Trophoblast cell (in vitro differentiated cells and primary cell): ENCODE measurements at places on chromosomes 16 and 17.
A peak's percentile ranks its signal among the peaks of the same experiment; 100 is the strongest.

GRCh38 chr16:24552705-24553246 is 13.4 kb downstream of the RBBP6 start:
- no peak for DNase-seq

GRCh38 chr17:63250830-63251229 is 195.3 kb downstream of the CYB561 start:
- no peak for DNase-seq

- peak; percentile 40 for DNase-seq
Observed at GRCh38 chr17:60421273-60422161, 772 bp upstream of the CHCT1 start.

- no peak for DNase-seq
Observed at GRCh38 chr17:8223356-8224126, 13.2 kb upstream of the AURKB start.

- DNase-seq, result no peak
Observed at GRCh38 chr17:20022701-20023100, 13.5 kb downstream of the SPECC1 start.

DNA sequence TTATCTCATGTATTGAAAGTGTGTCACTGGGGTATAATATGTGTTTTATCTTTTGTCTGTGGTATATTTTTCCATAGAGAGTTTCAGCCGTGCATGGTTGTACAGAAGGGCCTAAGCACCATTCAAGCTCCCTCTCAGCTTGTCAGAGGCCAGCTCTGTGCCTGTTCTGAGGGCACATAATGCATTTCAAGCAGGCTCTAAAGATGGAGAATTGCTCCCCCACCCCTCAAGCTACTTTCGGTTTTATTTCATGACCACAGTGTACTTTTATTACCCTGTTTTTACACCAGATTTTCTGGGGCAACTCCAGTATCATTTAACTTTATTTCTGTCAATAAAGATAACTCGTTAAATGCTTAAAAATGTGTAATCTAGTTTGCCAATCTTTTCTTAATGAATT is 131.7 kb downstream of the SHISA6 start:
- no peak for DNase-seq

- no peak for DNase-seq
Observed at GRCh38 chr16:35585411-35585810, 2126.0 kb downstream of the TP53TG3F start.

DNA sequence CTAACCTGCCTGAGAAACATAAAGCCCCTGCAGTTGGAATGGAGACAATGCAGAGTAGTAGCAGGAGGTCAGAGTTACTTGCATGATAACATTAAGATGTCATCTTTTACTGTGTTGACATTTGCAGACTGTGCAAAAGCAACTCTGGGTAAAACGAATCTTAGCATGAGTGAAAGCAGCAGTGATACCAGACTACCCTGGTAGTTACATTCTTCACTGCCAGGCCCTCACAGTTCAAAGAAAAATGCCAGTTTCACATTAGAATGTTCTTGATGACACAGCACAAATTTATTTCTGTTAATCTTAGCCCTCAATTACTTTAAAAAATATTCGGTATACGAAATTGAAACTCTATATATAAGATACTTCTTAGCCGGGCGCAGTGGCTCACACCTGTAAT is 12.2 kb downstream of the MPHOSPH6 start:
- no peak for DNase-seq

GRCh38 chr17:15350777-15351477 is 9.5 kb upstream of the TEKT3 start:
- DNase-seq, result no peak

GRCh38 chr16:9254863-9255262 is 163.4 kb downstream of the HAPSTR1 start:
- no peak for DNase-seq

DNA sequence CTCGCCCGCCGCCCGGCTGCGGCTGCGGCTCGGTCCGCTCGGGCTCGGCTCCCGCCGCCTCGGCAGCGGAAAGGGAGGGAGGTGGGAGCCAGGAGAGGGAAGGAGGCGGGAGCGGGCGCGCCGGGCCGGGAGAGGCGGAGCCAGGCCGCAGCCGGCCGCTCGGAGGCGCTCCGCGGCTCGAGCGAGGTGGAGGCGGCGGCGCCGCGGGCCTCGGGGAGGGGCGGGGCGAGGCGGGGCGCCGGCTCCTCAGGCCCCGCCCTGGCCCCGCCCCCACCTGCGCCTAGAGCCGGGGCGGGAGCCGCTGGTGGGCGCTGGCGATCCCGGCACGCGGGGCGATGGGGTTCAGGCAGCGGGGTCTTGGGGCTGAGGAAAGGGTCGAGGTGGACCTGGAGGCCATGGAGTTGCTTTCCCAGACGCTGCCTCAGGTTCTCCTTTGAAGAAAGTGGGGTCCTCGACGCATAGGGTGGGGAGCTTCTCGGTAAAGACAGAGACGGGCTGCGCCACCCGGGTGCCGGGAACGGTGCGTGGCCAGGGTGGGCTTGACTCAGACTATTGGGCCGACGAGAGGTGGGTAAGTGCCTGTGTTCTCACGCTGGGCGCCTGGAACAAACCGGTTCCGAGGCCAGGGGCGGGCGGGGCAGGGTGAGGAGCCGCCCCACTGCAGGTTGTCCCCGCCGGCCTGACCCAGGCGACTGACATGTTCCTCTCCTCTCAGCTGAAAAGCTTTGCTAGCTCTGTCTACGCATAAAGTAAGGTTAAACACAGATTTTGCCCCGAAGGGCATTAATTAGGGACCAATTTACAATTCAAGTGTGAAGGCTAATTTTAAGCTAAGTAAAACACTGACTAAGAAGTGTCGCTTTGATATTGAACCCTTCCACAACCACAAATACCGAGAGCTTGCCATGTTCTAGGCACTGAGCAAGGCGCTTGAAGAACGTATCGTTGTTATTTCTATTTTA is at the start of gene CMTM4:
Gene CMTM4 (minus strand): TSS at position 75 of the 962 bp plus-strand sequence. CDS start 218 bp downstream, outside the sequence.
- peak; percentile 80 for DNase-seq

DNA sequence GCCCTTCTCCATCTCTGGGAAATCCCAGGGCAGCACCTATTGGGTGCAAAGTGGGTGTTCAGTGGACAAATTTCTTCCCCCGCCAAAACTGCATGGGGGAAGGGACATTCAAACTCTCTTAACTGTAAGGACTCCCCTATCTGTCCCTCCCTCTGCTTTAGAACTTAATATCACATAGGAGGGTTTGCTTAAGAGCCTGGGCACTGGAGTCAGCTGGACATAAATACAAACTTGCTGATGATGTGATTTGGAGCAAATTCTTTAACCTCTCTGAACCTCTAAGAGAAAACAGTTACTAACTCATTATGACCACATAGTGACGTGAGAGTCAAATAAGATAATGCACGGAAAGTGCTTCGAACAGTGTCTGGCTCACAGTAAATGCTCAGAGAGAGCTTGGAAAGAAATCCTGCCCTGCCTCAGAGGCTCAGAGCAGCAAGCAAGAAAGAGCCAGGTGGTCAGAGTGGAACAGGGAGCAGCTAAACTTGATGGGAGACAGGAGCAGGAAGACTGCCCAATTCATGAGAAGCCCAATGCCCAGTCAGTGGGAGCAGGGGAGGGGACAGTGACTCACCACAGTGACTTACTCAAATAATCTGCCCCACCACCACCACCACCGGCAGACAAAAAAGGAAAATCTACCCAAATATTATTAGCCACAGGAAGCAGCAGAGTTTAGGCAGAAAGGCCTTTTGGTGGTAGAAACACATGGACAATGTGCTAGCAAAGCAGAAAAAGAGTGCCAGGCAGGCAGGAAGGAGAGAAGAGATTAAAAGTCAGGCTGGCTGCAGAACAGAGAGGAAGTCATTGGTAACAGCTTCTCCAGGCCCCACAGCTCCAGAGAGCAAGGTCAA is 23.9 kb upstream of the CCL1 start:
- no peak for DNase-seq

GRCh38 chr16:10538583-10538982 is 41.8 kb downstream of the EMP2 start:
- no peak for DNase-seq

- DNase-seq, result no peak
Observed at GRCh38 chr16:49631187-49632041, 224.5 kb downstream of the ZNF423 start.

GRCh38 chr17:77772899-77773358 is 185.6 kb upstream of the TNRC6C start:
- DNase-seq, result peak; percentile 14

DNA sequence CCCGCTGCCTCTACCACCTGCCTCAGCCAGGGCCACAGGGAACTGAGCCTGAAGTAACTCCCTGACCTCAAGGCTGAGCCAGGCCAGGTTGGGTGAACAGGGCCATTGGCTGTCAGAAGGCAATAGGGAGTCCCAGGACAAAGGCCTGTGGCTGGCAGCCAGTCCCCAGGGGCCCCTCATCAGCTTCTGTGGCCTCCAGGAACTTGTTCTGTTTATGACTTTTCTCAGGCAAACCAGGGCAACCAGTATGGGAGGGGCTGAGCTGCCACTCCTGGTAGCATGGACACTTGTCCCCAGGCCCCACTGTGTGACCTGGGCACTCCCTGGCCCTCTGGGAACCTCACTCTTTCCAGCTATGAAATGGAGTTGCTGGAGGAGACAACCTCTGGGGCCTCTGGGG is 40.1 kb downstream of the CPNE2 start:
- DNase-seq, result no peak

GRCh38 chr17:44887971-44888954 is 11.0 kb downstream of the EFTUD2 start:
- DNase-seq, result no peak

- no peak for DNase-seq
Observed at GRCh38 chr16:17396762-17397498, 73.8 kb downstream of the XYLT1 start.

- DNase-seq, result no peak
Observed at GRCh38 chr17:4676791-4677190, 27.1 kb downstream of the PELP1 start.

DNA sequence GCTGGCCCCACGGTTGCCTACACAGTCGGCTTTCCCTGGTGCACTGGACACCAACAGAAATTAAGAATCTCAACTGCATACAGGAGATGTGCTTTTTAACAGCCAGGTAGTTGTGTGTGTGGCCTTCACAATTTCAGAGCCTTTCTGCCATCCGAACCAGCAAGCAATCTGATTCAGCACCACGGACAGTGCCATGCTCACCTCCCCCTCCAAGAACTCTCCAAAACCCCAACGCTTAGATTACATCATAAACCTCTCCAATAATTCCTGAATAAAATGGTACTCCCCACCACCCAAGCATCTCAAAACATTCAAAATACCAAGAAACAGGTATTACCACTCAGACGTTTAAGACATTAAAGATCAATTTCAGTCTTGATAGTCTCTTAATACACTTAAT is 31.8 kb downstream of the USP7 start:
- peak; percentile 38 for DNase-seq

DNA sequence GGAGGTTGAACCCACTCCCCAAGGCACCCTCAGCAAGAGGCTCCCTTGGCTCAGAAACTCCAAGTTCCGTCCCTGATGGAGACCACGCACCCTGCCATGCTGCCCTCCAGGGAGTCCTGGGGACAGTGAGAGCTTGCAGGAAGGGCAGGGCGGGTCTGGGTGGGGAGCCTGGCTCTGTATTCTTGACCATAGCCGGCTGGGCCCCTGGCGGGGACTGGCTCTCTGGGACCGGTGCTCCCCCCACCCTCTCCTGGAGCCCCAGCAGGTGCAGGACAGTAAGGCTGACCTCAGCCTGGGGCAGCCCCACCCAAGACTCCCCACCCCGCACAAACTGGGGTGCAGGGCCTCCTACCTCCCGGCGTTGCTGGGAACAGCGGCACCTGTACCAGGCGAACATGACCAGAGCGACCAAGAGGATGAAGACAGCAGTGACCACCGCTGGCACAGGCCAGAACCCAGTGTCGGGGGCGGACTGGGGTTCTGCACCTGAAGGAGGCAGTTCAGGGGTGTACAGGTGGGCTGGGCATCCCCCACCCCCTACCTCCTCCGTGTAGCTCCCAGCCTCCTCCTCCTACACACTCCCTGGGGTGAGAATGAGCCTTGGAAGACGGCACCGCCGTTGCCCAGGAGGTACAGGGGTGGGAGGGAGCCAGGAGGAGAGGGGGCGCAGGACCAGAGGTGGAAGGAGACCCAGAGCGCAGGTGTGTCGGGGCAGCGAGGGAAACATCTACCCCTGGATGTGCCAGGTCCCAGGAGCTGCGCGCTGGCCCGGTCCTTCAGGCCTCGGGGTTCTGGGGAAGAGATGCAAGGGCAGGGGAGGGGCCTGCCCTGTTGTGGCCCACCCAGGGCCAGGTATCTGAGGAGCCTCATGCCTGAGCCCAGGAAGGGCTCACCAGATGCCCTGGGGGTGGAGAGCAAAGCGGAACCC is 5.4 kb upstream of the CD7 start:
- no peak for DNase-seq

DNA sequence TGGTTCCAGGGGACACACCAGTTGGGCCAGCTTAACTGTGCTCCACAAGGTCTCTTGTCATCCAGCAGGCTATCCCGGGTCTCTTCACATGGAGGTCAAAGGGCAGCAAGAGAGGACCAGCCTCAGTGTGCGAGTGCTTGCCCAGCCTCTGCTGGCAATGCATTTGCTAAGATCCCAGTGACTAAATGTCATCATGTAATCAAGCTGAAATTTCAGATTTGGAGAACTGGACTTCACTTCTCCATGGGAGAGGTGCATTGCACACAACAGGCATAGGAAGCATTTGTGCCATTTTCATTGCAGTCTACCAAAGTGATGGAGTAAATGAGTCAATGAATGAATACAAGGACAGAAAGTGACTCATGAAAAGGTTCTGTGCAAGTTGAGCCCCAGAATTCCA is 51.2 kb upstream of the KDM8 start:
- no peak for DNase-seq

DNA sequence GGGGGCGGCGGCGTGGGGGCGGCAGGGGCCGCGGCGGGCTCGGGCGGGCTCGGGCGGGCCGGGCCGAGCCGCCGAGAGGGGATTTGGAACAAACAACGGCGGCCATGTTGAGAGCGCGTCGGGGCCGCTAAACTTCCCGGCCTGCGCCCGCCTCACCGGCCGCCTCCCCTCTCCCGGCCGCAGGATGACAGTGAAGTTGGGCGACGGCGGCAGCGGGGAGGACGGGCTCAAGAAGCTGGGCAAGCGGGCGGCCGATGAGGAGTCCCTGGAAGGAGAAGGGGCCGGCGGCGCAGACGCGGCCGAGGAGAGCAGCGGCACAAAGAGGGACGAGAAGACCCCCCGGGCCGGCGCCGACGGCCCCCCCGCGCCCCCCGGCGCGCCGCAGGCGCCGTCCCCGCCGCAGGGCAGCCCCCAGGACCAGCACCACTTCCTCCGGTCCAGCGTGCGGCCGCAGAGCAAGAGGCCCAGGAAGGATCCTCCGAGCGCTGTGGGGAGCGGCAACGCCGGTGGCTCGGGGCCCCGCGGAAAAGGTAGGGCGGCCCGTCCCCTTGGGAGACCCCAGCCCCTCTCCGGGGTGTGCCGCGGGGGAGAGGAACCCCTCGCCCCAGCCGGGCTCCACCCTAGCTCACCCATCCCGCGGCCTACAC is 2.4 kb downstream of the CRAMP1 start:
- peak; percentile 57 for DNase-seq

- DNase-seq, result no peak
Observed at GRCh38 chr17:48577330-48577945, 712 bp downstream of the HOXB4 start.

GRCh38 chr17:30600830-30601494 is 123.8 kb downstream of the GOSR1 start:
- DNase-seq, result peak; percentile 20
